ENCODE measurements at places on chromosomes 6 and 20.

- DNase-seq, result no peak
These were observed 51.9 kb downstream of the VGLL2 start for GRCh38 chr6:117317261-117317660.

DNA sequence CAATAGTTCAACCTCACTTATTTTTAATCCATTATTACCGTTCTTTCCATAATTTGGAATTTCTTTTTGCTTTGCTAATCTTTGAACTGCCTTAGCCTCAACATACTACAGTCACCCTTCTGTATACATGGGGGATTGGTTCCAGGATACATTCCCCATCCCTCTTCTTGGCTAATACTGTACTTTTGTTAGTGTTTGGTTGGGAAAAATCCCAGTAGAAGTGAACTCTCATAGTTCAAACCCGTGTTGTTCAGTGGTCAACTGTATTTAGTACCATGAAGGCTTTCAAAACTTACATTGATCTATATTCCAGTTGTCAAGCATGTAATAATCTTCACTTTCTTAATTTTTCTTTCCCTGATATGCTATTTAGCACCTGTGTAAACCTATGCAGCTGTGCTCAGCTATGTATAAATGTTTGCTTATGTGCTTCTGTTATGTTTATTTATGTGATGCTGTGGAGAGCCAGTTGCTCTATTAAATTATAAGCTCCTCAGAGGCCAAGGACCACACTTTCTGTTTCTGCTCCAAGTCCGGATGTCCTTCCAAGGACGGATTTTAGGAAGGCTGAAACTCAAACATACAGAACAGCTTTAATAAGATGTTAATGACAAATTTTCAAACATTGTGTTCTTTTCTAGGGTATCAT, 33.3 kb upstream of the LAMA4 start:
- DNase-seq, result no peak

GRCh38 chr6:36914227-36914794, 28.6 kb downstream of the C6orf89 start:
- no peak for DNase-seq

GRCh38 chr6:124917769-124918168, 44.5 kb upstream of the RNF217 start:
- no peak for DNase-seq
